Right renal cortex interstitium (tissue), 3 donors: ENCODE measurements at places on chromosomes 3 and 15. TPM values are rescaled to one million over a fixed set of nuclear protein-coding genes. Genes with fewer than 3 reads are reported as not detected.

RBPMS2 gene
- polyA plus RNA-seq, result 9.5 TPM

CFAP44 gene
- polyA plus RNA-seq, result 17.7 TPM

FAM107A gene
- 5.1 TPM for polyA plus RNA-seq

ASB14 gene
- polyA plus RNA-seq, result 0.67 TPM

SPATA12 gene
- not detected for polyA plus RNA-seq

CD276 gene
- 163 TPM for polyA plus RNA-seq

AGBL1 gene
- 0.10 TPM for polyA plus RNA-seq

CAPN7 gene
- 46.6 TPM for polyA plus RNA-seq

TFDP2 gene
- polyA plus RNA-seq, result 95.0 TPM

SLC38A3 gene
- polyA plus RNA-seq, result 6.8 TPM

SIDT1 gene
- 2.2 TPM for polyA plus RNA-seq

GABRR3 gene
- polyA plus RNA-seq, result not detected

BSN gene
- 1.1 TPM for polyA plus RNA-seq

GTPBP8 gene
- polyA plus RNA-seq, result 20.3 TPM

PRSS50 gene
- 2.0 TPM for polyA plus RNA-seq

OR5K2 gene
- polyA plus RNA-seq, result 0.53 TPM

RLBP1 gene
- not detected for polyA plus RNA-seq

REC114 gene
- polyA plus RNA-seq, result not detected

WDR72 gene
- polyA plus RNA-seq, result 65.1 TPM

CGNL1 gene
- polyA plus RNA-seq, result 72.5 TPM

POPDC2 gene
- polyA plus RNA-seq, result 3.8 TPM

SATB1 gene
- polyA plus RNA-seq, result 41.9 TPM

ZCWPW2 gene
- polyA plus RNA-seq, result 1.7 TPM

GRAMD2A gene
- 7.8 TPM for polyA plus RNA-seq

SLC28A1 gene
- 4.7 TPM for polyA plus RNA-seq

SLC15A2 gene
- 9.0 TPM for polyA plus RNA-seq

GNAT1 gene
- polyA plus RNA-seq, result not detected

DLL4 gene
- 6.6 TPM for polyA plus RNA-seq
